Epithelial cell of proximal tubule (primary cell): ENCODE measurements at places on chromosomes 2 and 18. TPM values are rescaled to one million over a fixed set of nuclear protein-coding genes. Genes with fewer than 3 reads are reported as not detected.

GRCh38 chr2:63589148-63589958, 590 bp downstream of the MDH1 start:
- DNase-seq, result no peak

DNA sequence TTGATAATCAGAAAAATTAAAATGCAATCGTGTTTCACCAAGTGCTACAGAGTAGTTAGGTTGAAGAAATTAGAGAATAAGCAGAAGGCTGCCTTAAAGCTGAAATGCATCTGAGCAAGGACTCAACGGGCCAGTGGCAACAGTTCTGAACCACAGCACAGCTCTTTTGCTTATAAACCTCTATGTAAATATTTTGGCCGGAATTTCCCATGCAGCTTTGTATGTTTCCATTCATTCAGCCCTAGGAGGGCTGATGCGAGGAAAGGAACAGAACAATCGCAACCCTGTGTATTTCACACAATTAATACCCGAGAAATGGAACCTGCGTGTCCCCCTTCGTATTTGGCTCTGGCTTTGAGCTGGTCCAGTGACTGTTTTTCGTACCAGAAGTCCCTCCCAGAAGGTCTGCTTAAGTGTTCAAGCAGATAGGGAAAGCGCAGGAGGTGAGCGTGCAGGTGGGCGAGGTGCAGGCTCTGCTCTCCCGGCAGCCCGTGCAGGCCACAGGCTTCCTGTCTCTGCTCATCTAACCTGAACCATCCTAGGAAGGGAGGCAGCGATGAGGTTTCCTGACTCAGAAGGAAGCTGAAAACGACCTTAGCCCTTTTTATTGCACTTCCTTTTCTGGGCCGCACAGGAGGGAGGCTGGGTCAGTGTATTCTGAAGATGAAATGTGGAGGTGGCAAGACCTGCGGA, 67.3 kb downstream of the ASB1 start:
- no peak for DNase-seq

- DNase-seq, result no peak
Observed at GRCh38 chr2:104874230-104874629, 20.3 kb downstream of the POU3F3 start.

- DNase-seq, result no peak
Observed at GRCh38 chr18:41372046-41372665, 582.9 kb upstream of the PIK3C3 start.

DNA sequence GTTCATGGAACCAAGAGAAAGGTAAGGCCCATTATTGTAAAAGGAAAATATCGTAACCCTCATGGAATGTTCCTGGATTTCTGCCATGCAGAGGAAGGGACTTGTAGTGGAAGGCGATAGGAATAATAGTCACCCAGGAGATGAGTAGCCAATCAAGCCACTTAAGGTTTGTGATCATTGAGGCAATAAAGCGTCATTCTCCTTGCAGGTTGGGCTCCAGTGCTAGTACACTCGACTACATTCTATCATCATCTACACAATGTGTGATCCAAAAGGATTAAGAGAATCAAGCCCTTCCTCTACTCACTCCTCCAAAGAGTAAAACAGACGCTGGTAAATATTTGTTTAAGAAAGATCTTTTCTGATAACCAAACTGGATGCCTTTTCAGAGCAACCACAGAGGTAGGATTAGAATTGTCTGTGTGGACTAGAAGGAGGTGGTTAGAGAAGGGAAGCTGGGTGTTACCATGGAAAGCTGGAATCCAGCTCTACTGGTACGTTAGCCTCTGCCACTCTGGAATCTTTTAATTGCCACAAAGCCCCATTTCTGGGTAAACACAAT, 245.7 kb downstream of the IKZF2 start:
- peak; percentile 63 for DNase-seq

GRCh38 chr2:56177420-56178220, 6.2 kb upstream of the CCDC85A start:
- DNase-seq, result no peak

DNA sequence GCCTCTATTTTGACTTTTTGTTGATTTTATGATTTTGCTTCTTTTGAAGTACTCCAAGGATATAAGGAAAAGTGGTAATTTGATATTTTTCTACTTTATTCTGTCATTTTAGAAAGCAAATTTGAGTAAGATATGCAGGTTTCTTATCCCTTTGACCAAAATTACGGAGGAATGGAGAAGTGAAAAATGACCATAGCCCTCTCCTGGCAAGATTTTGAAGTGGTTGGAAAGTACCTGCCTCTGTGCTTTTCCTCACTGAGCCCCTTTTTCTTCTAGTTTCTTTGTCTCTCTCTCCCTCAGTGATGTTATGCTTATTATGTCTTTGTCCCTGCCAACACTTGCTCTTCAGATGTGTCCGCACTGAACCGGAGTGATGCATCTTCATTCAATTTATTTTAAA, 898.1 kb downstream of the EPHA4 start:
- DNase-seq, result no peak

- DNase-seq, result no peak
Observed at GRCh38 chr2:54589340-54590215, 133.5 kb downstream of the SPTBN1 start.

- no peak for DNase-seq
Observed at GRCh38 chr2:75100801-75101151, 98.5 kb downstream of the TACR1 start.

DNA sequence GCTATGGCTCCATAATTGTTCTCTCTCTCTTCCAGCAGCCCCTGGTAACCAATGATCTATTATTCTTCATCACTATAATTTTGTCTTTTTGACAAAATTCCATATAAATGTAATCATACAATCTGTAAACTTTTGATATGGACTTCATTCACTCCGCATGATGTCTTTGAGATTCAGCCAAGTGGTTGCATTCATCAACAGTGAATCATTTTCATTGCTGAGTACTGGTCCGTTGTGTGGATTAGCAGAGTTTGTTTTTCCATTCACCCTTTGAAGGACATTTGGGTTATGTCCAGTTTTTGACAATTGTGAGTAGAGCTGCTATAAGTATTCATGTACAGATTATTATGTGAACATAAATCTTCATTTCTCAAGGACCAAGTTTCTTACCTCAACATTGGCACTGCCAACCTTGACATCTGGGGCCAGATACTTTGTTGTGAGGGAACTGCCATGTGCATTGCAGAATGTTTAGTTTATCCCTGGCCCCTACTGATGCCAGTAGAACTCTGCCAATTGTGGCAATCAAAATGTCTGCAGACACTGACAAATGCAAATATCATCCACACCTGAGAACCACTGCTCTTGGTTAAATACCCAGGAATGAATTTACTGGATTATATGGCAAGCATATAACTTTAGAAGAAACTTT, 48.4 kb upstream of the BCL2L11 start:
- DNase-seq, result peak; percentile 89

Gene ANKRD30B
- 0.14 and 0.17 TPM in 2 replicates for total RNA-seq

DNA sequence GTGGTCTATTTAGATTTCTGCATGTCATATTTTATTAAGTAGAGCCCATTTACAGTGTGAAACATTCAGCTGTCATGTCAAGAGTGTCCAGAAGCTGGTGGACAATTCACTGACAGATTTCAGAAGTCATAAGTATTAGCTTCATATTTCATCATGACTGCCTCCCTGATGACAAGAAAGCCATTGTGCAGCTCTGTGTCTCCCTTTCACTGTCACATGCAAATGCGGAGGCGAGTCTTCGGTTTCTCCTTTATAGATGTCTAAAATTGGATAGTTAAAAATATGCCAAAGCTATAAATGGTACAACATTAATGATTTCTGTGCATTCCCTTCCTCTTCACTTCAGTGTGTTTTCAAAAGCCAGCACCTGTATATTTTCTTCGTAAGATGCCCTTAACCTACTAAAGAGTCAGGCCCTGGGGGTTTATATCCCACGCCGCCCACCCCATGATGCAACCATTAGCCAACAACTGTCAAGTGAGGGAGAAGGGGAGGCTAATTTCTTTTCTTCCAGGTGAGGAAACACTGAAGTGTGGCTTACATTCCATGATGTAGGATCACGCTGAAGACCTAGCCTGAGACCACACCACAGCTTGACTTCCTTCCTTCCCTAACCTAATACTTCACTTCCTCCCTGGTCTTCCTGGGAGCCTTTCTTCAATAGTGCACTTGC, 99.6 kb upstream of the DDX18 start:
- DNase-seq, result no peak

DNA sequence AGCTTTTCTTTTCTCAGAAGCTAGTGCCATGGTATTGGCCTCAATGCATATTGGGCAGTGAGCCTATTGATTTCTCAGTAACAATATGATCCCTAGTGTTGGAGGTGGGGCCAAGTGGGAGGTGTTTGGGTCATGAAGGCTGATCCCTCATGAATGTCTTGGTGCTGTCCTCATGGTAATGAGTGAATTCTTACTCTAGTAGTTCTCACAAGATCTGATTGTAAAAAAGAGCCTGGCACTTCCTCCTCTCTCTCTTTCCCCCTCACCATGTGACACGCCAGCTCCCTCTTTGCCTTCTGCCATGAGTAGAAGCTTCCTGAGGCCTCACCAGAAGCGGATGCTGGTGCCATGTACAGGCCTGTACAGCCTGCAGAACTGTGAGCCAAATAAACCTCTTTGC, 12.8 kb upstream of the TBC1D8 start:
- DNase-seq, result no peak

DNA sequence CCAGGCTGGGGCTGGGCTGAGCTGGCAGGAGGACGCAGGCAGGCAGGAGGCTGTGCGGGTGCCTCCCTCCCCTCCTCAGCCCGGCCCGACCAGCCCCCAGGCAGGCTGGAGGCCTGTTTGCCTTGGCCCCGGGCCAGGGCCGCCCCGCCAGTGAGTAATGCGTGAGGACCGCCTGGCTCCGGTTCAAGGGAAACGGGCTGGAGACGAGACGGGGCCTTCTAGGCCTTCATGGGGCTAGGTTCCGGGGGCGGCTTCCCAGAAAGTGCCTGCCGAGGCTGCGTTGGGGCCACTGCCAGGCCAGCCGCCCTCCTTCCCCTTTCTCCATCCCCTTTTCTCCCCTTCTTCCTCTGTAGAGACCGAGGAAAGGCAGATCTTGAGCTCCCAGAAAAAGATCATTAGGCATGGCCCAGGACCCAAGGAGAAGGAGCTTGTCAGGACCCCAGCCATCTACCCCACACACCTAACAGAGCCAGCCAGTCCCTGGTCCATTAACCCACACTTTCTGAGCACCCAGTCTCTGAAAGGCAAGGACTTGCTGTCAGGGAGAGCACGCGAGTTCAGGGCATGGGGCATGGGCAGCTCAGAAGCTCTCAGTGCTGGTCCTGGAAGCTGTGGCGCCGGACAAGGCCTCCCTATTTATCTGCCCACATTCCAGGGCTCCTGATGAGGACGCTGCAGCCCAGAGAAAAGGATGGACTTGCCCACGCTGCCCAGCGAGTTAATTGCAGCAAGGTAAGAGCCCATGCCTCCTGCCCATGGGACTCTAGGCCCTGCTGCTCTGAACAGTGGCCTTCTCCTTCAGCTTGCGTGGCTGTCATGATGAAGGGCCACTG, 48.5 kb downstream of the SMAD7 start:
- DNase-seq, result peak; percentile 7

Gene SOWAHC
- 9.2 and 22.5 TPM in 2 replicates for total RNA-seq

GRCh38 chr2:28428486-28428885, 35.8 kb downstream of the FOSL2 start:
- no peak for DNase-seq

DNA sequence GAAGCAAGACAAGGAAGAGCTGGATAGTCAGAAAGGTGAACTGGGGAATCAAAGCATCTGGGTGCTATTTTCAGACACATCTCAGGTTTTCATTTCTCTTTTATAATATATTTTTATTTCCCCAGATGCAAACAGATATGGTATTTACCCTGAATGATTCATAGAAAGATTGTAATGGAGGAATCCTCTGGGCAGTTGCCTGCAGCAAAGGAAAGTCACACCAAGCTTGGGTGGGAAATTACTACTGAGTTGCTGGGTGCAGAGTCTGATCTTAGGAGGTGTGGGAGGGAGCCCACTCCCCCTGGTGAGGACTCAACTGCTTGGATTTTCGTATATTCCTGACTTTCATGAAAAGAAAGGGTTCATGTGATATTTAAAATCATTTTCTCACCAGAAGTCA, 2.1 kb downstream of the EFR3B start:
- no peak for DNase-seq

- DNase-seq, result peak; percentile 18
Observed at GRCh38 chr2:162297925-162298552, 20.4 kb downstream of the IFIH1 start.

Gene CAPN14
- total RNA-seq, result 0.14 and 0.46 TPM in 2 replicates

Gene PCARE
- not detected in 2 replicates for total RNA-seq

DNA sequence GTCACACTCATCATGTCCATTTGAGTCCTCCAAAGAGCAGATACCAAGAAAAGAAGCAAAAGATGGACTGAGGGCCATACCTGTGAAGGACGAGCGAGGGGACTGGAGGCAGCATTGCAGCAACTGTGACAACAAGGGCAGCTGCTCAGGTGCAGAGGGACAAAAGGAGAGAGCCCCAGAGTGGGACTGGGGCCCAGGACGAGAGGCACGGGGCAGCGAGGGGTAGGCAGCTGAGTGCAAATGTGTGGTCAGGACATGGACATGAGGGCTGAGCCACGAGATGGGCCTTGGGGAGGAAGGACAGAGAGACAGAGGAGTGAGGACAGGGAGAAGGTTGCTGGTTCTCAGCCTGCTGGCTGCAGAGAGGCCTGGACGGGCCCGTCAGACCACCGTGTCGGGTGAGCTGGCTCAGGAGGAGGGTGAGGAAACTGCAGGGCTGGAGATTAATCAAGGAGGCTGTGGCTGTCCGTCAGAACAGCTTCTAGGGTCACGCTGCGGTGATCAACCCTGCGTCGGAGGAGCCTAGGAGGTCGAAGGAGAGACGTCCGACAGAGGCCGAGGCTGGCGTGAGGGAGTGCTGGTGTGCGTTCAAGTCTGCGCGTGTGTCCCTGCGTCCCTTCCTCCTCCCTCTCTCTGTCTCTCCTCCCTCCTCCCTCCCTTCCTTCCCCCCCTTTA, 206.8 kb upstream of the HDAC4 start:
- no peak for DNase-seq

DNA sequence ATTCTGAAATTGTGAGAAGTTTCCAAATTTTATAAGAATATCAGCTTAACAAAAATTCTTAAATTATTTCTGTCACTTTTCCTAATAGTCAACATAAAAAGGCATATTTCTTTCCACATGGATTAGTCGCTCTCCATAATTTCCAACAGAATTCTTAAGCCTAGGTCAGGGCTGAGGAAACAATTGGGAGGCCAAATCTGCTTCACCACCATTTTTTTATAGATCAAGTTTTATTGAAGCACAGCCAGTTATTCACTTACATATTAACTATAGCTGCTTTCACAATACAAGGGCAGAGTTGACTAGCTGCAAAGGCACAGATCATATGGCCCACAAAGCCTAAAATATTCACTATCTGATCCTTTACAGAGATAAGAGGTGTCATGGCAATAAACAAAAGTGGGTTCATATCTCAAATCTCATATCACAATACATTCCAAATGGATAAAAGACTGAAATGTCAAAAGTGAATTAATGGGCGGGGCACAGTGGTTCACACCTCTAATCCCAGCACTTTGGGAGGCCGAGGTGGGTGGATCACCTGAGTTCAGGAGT, 18.7 kb downstream of the MEMO1 start:
- DNase-seq, result no peak

DNA sequence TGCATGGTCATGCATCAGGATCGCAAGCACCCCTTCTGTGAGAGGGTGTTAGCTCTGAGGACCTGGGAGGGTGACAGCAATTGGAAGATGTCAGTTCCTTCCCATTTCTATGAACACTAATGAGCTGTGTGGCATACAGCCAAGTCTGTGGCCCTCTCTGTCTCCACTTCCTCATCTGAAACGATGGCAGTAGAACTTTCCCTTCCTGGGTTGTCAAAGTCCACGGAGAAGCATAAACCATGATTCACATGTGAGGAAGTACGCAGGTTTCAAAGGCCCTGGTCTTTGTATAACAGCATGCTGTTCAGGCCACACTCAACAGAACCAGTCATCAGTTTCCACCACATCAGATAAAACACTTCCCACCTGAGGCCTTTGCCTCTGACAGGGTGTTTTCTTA, 167.4 kb upstream of the RAB6C start:
- DNase-seq, result no peak

GRCh38 chr2:218829868-218830451, 1.6 kb downstream of the PRKAG3 start:
- no peak for DNase-seq
